ENCODE measurements at places on chromosomes 5 and 9.

DNA sequence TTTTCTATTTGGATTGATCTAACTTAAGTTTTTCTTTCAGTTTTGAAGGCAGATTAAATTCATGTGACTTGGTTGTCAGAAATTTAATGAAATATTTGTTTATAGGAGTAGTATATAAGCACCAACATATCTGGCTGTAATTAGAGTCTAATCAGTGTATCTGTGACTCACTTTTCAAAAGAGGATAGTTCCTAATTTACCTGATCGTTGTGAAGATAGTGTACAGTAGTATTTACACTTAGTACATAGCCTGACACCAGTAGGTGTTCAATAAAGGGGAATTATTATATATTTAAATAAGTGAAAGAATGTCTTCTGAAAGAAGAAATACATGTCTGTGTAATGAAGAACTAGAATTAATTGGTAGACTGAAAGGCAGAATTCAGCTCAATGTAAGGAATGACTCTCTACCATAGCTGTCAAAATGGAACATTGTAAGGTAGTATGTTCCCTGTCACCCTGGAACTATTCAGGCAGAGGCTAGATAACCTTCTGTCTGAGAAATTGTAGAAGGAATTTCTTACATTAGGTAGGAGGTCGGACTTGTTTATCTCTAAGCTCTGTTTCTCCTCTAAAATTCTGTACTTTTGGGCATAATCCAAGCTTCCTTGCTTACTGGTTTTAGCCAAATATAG lies 8.6 kb downstream of the TGFBR1 start:
- no peak for DNase-seq

DNA sequence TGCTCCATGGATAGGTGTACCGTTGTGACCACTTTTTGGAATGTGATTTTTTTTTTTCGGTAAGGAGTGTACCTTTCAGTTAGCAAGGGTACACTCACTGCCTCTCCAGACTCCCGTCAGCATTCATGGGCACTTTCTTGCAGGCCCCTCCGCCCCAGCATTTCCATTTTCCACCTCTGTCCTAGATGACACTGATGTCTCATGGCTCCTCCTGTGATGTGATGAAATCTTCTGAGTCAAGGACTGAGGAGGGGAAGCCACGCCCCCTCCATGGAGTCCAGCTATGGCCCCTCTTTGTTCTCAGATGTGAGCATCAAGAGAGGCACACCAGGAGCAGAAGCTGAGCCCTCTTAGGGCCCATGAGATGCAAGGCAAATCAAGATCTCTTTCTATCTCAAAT lies 61.8 kb downstream of the CTSL start:
- DNase-seq = no peak

DNA sequence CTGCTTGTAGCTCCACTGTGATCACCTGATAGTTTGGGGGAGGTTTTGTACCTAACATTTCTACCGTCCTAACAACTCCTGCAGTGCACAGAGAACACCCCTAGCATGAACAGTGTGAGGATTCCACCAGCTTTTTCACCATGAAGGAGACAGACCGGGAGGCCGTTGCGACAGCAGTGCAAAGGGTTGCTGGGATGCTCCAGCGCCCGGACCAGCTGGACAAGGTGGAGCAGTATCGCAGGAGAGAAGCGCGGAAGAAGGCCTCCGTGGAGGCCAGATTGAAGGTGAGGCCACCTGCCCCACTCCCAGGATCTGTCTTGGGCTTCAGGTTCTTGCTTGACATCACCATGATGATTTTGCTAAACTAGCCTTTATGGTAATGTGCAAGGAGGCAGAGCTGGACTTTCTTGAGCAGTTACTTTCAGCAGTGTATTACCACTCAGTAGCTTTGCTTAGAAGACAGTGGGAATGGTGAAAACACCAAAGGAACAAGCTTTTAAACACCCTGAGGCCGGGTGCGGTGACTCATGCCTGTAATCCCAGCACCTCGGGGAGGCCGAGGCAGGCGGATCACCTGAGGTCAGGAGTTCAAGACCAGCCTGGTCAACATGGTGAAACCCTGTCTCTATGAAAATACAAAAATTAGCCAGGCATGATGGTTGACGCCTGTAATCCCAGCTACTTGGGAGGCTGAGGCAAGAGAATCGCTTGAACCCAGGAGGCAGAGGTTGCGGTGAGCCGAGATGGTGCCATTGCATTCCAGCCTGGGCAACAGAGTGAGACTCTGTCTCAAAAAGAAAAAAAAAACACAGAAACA lies 3.3 kb downstream of the EXOC3 start:
- DNase-seq = no peak

- DNase-seq = no peak
Measured at GRCh38 chr5:61115968-61116367, 46.3 kb downstream of the SMIM15 start.

DNA sequence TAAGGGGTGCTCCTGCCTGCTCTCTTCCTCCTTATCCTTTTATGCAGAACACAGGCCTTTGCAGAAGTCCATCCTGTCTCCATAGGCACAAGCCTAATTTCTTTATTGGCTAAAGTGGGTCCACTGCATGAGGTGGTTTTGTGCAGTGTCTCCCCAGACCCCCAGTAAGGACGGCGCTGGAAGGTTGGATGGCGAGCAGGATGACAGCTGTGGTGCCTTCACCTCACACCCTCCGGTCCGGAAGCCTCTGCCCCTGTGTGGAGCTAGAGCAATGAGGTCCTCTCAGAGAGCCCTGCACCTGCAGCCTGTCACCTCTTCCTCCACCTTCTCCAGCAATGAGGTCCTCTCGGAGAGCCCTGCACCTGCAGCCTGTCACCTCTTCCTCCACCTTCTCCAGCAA lies 393.7 kb upstream of the IRX1 start:
- DNase-seq = no peak

DNA sequence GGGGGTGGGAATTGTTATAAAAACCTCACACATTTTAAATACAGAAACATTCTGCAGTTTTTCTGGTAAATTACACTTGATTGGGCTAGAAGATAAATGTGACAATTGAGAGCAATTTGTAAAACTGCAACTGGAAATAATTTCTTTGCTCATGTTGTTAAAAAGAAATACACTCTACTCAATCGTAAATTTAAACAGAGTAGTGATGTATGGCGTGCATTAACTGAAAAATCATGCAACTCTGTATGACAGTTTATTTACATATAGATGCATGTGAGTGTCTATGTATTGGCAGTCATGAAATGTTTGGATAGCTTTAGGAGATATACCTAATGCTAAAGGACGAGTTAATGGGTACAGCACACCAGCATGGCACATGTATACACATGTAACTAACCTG lies 554.9 kb downstream of the PRELID2 start:
- no peak for DNase-seq

DNA sequence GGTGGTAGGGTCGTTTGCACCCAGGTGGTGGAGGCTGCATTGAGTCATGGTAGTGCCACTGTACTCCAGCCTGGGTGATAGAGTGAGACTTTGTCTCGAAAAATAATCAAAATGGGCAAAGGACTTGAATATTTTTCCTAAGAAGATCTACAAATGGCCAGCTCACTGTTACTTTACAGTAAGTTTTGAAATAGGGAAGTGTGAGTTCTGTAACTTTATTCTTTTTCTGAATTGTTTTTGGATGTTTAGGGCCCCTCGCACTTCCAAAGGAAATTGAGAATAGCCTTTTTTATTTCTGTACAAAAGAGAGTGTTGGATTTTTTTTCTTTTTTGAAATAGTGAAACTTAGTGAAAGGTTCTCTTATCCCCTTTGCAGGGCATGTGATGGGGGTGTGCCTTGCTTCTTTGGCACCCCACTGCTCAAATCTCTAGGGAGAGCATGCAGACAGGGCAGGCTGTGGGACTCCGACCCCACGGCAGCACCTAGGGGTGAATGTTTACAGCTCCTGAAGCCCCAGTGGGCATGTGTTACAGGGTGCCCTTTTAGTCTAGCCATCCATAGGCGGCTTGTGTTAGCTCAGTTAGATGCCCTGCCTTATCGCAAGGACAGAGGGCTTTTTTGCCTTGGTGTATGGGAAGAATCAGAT lies 33.3 kb downstream of the GPBP1 start:
- DNase-seq = no peak

- no peak for DNase-seq
Measured at GRCh38 chr5:134426361-134426760, 14.7 kb upstream of the CDKN2AIPNL start.

GRCh38 chr9:84271531-84271900 lies 69.0 kb downstream of the SLC28A3 start:
- DNase-seq = peak; percentile 55

DNA sequence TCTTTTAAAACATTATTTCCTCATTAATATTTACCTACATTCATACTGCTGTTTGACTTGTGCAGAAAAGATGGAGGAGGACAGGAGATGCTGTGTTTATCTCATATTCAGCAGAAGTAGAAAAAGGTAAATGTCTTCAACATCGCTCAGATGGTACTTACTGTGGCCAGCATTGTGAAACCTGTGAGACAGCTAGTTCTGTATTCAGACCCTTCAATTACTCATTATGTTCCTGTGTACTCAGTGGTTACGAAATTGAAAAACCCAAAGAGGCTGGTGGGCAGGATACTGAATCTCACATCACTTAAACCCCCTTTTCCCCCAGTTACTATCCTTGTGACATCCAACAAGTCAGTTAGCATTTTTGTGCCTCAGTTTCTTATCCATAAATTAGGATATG lies 216.0 kb downstream of the KDM4C start:
- DNase-seq = peak; percentile 25

DNA sequence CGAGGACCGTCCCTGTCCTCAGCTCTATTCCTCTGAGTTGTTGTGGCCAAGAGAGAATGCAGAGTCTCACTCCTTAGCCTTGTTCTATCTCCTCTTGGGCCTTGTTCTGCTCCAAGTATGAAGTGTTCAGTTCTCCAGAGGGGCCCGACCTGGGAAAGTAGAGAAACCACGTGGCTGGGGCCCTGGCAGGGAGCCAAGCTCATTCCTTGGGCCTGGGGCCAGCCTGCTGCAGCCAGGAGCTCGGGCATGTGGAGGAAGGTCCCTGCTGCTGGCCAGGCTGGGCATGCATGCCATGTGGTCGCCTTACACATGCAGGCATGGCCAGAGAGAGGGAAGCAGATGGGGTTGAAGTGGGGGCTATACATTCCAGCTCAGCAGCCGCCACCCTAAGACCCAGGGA lies 60.7 kb downstream of the COL27A1 start:
- DNase-seq = no peak

DNA sequence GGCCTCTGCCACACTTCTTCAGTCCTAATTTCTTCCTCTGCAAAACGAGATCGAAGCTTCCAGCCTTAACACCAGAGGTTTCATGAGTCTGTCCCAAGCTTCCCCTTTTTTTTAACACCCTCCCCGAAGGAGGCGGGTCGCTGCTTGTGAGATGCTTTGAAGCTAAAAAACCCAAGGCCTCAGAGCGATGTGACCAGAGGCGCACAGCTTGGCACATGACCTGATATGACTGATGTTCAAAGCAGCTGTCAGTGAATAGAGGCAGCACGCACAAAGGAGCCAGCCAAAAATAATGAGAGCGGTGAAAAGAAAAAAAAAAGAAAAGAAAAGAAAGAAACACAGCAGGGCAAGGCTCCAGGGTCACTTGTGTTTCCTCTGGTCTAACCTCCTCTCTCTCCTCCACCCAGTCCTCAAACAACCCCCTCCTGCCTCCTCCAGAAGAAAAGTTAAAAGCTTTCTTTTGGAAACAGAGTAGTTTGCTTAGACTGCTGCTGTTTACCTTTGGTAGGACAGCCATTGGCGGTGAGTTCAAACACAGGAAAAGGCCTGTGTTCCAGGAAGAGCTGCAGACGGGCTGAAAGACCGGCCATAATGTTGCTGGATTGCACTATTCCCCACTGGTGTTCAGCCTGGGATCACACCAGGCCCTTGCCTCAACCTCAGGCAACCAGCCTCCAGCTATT lies 10.9 kb upstream of the ZNF366 start:
- no peak for DNase-seq

DNA sequence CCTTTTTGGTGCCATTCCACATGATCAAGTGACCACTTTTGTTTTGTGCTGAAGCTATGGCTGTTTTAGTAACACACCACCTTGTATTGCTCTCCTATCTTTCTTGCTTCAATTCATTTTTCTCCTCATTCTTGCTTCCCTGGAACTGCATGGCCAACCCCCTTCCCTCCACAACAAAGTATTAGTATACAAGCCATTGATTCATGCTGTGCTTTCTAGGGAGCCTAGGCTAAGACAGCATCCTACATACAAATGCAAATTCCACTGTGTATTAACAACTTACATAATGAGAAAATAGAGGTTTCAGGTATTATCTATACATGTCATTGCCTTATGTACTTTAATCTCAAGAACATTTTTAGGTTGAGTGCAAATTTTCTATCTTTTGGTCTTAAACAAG lies 141.1 kb downstream of the EFNA5 start:
- DNase-seq = no peak

GRCh38 chr5:169732841-169733240 lies 95.8 kb downstream of the DOCK2 start:
- no peak for DNase-seq

DNA sequence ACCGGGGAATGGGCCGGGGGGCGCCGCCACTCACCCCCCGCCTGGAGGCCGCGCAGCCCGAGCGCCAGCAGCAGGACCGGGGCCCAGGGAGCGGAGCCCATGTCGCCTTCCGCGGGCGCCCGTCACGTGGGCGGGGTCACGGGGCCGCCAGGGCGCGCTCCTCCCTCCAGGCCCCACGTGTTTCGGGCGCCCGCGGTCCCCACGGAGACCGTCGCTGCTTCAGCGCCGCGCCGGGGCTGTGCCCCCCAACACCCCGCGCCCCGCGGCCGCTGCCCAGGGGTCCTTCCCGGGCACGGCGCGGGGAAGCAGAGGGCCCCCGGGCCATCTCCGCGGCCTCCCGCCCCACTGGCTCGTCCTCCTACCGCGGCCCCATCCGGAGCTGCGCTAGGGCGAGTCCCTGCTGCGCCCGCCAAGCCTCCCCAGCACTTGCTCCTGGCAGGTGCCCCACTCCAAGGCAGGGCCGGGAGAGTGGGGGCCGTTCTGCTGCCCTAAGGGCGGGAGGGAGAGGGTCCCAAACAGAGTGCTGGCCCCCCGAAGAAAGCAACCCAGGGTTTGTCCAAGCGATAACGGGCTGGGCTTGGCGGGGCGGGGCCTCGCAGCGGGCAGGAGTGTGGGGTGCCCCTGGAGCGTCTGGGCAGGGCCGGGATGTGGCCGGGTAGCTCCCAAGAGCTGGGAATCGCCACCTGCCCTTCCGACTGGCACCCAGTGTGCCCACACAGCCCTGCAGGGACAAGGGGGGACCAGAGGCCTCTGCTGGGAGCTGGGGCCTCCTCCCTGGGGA lies at the start of gene DPP7:
TSS of gene DPP7 (minus strand) at position 121 of the 781 bp plus-strand sequence. CDS start at position 101, 20 bp downstream.
- DNase-seq = peak; percentile 75

DNA sequence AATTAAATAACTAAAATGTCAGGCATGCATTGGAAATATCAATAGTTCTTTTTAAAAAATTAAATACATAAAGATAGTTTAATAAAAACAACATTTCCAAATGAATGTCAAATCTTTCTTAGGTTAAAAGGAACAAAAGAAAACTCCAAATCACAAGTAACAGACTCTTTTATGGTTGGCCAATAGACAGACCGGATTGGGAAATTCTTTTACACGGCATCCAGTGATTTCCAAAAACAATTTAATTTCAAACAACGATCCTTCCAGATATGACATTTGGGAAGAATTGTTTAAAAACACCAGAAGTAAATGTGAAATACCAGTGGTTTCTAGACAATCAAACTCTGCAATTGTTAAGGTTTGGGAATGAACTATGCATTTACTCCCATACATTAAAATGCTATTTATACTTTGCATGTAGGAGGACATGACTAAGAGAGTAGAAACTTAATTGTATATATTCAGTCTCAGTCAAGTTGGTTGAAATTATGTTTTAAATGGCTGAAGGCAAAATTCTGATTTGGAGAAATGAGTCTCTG lies 32.8 kb downstream of the ZNF474 start:
- DNase-seq = no peak

GRCh38 chr5:52948418-52949076 lies 40.6 kb upstream of the ITGA2 start:
- peak; percentile 80 for DNase-seq

GRCh38 chr5:156356238-156356637 lies 29.3 kb downstream of the SGCD start:
- no peak for DNase-seq
